ENCODE measurements at places on chromosomes 6 and 20. TPM values are rescaled to one million over a fixed set of nuclear protein-coding genes. Genes with fewer than 3 reads are reported as not detected.

The NKX2-2 gene
- 1.4 TPM for total RNA-seq

The CSE1L gene
- 161 TPM for total RNA-seq

The NRSN1 gene
- total RNA-seq: not detected

The ID1 gene
- total RNA-seq: 447 TPM

The TINAG gene
- not detected for total RNA-seq

The HLA-DQA2 gene
- total RNA-seq: not detected

The C6orf132 gene
- total RNA-seq: 24.4 TPM

The CGAS gene
- 2.8 TPM for total RNA-seq

The TSHZ2 gene
- total RNA-seq: 0.07 TPM

The ENPP1 gene
- total RNA-seq: 16.1 TPM

The CCDC170 gene
- total RNA-seq: 2.1 TPM

GRCh38 chr6:119303164-119303887 is 46.2 kb downstream of the MAN1A1 start:
- no peak overlapping the region for H3K27ac ChIP-seq
- DNase-seq: no peak
- peaks cover 41% of the 10 kb centered on the region for H3K36me3 ChIP-seq
- H3K4me1 ChIP-seq: no peaks in the 10 kb centered on the region
- H3K4me3 ChIP-seq: no peak overlapping the region
- no peaks in the 10 kb centered on the region for H3K27me3 ChIP-seq

GRCh38 chr6:82775361-82775760 is 290.3 kb downstream of the UBE3D start:
- H3K27me3 ChIP-seq: no peaks in the 10 kb centered on the region
- no peak overlapping the region for H3K27ac ChIP-seq
- no peak for DNase-seq
- H3K4me1 ChIP-seq: peaks cover 16% of the 10 kb centered on the region
- no peak overlapping the region for H3K4me3 ChIP-seq

DNA sequence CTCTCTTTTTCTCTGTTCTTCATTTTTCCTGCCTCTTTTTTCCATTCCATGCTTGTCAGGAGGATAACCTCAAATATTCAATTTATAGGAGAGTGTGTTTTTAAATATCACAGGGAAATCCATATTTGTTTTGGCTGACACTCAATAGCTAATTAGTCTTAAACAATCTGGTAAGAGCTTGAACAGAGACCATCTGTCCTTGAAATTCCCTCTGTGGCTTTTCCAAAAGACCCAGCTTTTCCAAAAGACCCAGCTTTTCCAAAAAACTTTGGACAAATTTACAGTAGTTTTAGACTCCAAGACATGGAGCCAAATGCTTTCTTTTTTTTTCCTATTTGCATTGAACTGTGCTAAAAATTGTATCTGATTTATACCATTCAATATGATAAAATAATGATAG is 127.4 kb upstream of the FAM83B start:
- no peaks in the 10 kb centered on the region for H3K27me3 ChIP-seq
- no peaks in the 10 kb centered on the region for H3K4me1 ChIP-seq
- no peaks in the 10 kb centered on the region for H3K36me3 ChIP-seq
- DNase-seq: no peak
- no peak overlapping the region for H3K4me3 ChIP-seq

GRCh38 chr20:1415667-1416468 is 23.0 kb upstream of the FKBP1A start:
- no peaks in the 10 kb centered on the region for H3K36me3 ChIP-seq
- no peak overlapping the region for H3K4me3 ChIP-seq
- no peaks in the 10 kb centered on the region for H3K4me1 ChIP-seq
- peak; percentile 55 for DNase-seq
- no peak overlapping the region for H3K27ac ChIP-seq

GRCh38 chr6:146433881-146434731 is 109.5 kb upstream of the RAB32 start:
- no peak overlapping the region for H3K27ac ChIP-seq
- H3K36me3 ChIP-seq: no peaks in the 10 kb centered on the region
- H3K27me3 ChIP-seq: peaks cover 29% of the 10 kb centered on the region
- peaks cover 9% of the 10 kb centered on the region for H3K4me1 ChIP-seq

GRCh38 chr20:36240076-36240475 is 3.8 kb downstream of the AAR2 start:
- peaks cover 59% of the 10 kb centered on the region for H3K36me3 ChIP-seq
- no peak for DNase-seq
- H3K4me1 ChIP-seq: peaks cover 7% of the 10 kb centered on the region
- H3K27ac ChIP-seq: no peak overlapping the region
- no peak overlapping the region for H3K4me3 ChIP-seq

DNA sequence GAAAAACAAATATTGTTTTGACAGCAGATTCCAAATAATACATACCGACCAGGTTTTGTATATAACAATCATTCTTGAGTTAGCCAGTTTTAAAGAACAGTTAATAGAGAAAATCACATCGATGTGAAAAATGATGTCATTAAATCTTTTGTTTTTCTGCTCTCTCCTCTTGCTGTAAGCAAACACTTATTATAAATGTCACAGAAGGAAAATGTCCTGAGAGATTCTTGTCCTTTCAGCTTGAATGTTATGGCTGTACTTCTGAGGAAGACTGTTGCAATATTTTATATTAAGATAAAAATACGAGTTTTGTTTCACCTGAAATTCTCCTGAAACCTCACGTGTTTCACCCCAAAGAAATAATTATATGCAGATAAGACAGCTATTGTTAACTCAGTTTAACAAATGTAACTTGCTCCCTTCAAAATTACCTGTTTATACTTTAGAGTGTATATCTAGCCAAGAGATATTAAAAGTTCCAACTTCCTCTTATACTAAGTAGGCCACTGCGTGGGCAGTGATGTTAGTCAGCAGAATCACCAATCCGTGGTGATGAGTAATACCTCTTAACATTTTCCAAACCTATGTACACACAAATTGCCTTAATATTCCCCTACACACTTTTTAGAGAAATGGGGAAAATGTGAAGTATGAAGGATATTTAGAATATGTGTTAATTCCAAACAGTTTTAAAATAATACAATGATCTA is 1111.4 kb upstream of the CITED2 start:
- H3K4me1 ChIP-seq: no peaks in the 10 kb centered on the region
- no peak overlapping the region for H3K4me3 ChIP-seq
- no peak for DNase-seq
- H3K36me3 ChIP-seq: no peaks in the 10 kb centered on the region
- H3K27me3 ChIP-seq: no peaks in the 10 kb centered on the region

- peaks cover 15% of the 10 kb centered on the region for H3K36me3 ChIP-seq
- DNase-seq: no peak
- H3K27me3 ChIP-seq: no peaks in the 10 kb centered on the region
- H3K27ac ChIP-seq: no peak overlapping the region
- no peak overlapping the region for H3K4me3 ChIP-seq
- H3K4me1 ChIP-seq: peaks cover 1% of the 10 kb centered on the region
Observed at GRCh38 chr20:50108556-50109235, 4.3 kb downstream of the UBE2V1 start.

DNA sequence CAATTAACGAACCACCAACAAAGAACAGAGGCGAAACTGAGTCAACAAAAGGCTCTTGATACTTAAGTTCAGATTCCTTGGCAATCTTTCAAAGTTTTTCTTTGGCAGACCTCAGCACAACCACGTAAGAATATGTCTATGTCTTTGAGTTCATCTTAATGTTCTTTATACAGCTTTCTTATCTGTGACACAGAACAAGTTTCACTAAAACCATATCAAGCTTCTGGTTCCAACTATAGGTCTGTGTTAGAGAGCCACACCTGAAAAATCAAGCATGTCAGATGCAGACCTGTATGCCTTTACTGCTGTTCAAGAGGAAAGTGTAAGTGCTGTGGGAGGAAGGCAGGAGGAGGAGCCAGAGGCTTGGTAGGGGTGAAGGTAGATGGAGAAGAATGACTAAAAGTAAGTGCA is 271.3 kb downstream of the KHDC1L start:
- no peaks in the 10 kb centered on the region for H3K27me3 ChIP-seq
- no peak overlapping the region for H3K4me3 ChIP-seq
- peaks cover 2% of the 10 kb centered on the region for H3K4me1 ChIP-seq
- no peak for DNase-seq

- no peak overlapping the region for H3K4me3 ChIP-seq
- DNase-seq: no peak
- H3K36me3 ChIP-seq: no peaks in the 10 kb centered on the region
- peaks cover 2% of the 10 kb centered on the region for H3K4me1 ChIP-seq
- peak overlapping the region; percentile 83 for H3K27ac ChIP-seq
Observed at GRCh38 chr6:14500809-14501208, 383.2 kb downstream of the CD83 start.

GRCh38 chr20:13744352-13744751 is 40.4 kb downstream of the ESF1 start:
- no peak overlapping the region for H3K4me3 ChIP-seq
- peaks cover 48% of the 10 kb centered on the region for H3K36me3 ChIP-seq
- H3K27ac ChIP-seq: no peak overlapping the region
- no peaks in the 10 kb centered on the region for H3K4me1 ChIP-seq

DNA sequence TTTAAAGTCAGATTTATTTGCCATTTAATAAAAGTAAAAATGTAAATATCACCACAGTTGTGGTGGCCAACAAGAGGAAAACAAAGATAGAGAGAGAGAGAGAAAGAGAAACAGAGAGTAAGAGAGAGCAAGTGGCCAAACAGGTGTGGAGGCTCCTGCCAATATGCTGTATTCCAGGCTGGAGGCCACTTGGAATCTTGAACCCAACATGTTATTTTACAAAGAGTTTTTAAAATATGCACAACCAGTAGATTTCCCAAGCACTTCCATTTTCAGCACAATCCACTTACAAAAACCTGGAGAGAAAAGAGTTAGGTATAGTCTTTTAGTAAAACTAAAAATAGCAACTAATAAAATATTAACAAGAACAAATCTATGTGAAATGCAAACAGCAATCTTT is 1323.1 kb upstream of the CITED2 start:
- no peak overlapping the region for H3K27ac ChIP-seq
- no peak for DNase-seq
- no peaks in the 10 kb centered on the region for H3K36me3 ChIP-seq

GRCh38 chr20:57309544-57310115 is 20.0 kb upstream of the SPO11 start:
- no peak overlapping the region for H3K27ac ChIP-seq
- DNase-seq: peak; percentile 19
- no peaks in the 10 kb centered on the region for H3K4me1 ChIP-seq
- no peak overlapping the region for H3K4me3 ChIP-seq
- peaks cover 15% of the 10 kb centered on the region for H3K27me3 ChIP-seq

- H3K4me1 ChIP-seq: peaks cover 11% of the 10 kb centered on the region
- H3K4me3 ChIP-seq: no peak overlapping the region
- H3K27ac ChIP-seq: peak overlapping the region; percentile 4
- H3K36me3 ChIP-seq: no peaks in the 10 kb centered on the region
- no peaks in the 10 kb centered on the region for H3K27me3 ChIP-seq
- DNase-seq: no peak
Observed at GRCh38 chr6:43393602-43394001, 24.2 kb upstream of the ZNF318 start.

DNA sequence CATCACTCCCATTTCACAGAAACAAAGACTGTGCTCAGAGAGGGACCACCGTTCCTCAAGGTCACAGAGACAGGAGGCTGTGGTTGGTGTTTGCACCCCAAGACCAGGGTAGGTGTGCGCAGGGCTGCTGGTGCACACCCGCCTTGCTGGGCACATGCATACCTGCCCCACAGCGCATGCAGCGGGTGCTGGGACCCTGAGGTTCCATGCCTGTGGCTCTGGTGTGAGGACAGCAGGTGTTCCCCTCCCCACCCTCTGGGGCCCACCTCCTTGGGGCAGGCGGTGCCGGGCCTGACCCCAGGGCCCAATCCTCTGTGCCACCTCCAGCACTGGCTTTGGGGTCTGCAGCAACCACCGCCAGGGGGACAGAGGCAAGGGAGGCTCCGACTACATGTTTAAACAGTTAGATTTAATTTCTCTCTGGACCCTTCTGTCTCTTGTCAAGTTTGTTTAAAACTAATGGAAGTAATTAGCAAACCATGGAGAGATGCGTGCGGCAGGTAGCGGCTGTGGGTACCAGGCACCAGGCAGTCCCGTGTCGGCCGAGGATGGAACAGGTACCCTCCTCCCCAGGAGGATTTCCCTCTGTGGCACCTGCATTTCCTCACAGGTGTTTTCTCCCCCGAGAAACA is 327.8 kb downstream of the TAF4 start:
- no peaks in the 10 kb centered on the region for H3K36me3 ChIP-seq
- H3K4me3 ChIP-seq: no peak overlapping the region
- H3K4me1 ChIP-seq: no peaks in the 10 kb centered on the region
- no peaks in the 10 kb centered on the region for H3K27me3 ChIP-seq
- DNase-seq: no peak

- DNase-seq: no peak
- peaks cover under 1% of the 10 kb centered on the region for H3K4me1 ChIP-seq
- no peak overlapping the region for H3K4me3 ChIP-seq
- H3K27ac ChIP-seq: no peak overlapping the region
Observed at GRCh38 chr20:37920270-37920669, 17.3 kb downstream of the VSTM2L start.

GRCh38 chr20:22617160-22617559 is 32.8 kb upstream of the FOXA2 start:
- H3K36me3 ChIP-seq: no peaks in the 10 kb centered on the region
- no peak overlapping the region for H3K27ac ChIP-seq
- peaks cover 17% of the 10 kb centered on the region for H3K4me1 ChIP-seq
- H3K4me3 ChIP-seq: no peak overlapping the region

- no peak overlapping the region for H3K4me3 ChIP-seq
- no peak overlapping the region for H3K27ac ChIP-seq
- H3K4me1 ChIP-seq: no peaks in the 10 kb centered on the region
- peak; percentile 72 for DNase-seq
- H3K27me3 ChIP-seq: no peaks in the 10 kb centered on the region
Observed at GRCh38 chr6:95866732-95867131, 149.0 kb upstream of the FUT9 start.

DNA sequence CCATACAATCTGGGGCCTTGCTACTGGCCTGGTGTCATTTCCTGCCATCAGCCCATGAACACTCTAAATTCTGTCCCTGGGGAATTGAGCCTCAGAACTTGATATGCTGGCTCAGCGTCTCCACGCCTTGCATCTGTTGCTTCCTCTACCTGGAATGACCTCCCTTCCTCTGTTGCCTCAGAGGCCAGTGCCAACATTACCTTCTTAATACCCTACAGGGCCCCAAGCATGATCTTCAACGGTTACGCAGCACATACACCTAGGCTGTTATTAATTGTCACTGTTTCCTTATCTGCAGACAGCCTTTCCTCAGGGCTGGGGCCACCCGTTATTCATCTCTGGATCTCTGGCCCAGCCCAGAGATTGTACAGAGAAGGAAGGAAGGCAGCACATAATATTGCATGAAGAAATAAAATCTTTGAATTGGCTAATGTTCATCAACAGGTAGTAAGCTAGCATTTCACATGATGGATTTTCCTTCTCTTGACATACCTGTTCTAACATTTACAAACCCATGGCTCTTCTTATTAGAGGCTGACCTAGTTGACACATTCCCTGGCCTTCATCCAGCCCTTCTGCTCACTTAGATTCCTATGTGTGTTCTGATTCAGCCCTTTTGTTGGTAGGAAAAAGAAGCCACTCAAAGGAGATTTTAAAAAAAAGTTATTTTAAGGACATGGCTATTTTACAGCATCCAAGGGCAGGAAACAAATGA is 8.4 kb upstream of the RNF182 start:
- H3K4me1 ChIP-seq: peaks cover 15% of the 10 kb centered on the region
- DNase-seq: no peak
- H3K4me3 ChIP-seq: no peak overlapping the region

- no peak overlapping the region for H3K27ac ChIP-seq
- no peaks in the 10 kb centered on the region for H3K36me3 ChIP-seq
- no peak overlapping the region for H3K4me3 ChIP-seq
- no peak for DNase-seq
Observed at GRCh38 chr6:72709431-72709830, 87.6 kb downstream of the KCNQ5 start.

GRCh38 chr20:8033151-8033841 is 13.7 kb upstream of the TMX4 start:
- no peak overlapping the region for H3K4me3 ChIP-seq
- DNase-seq: no peak
- no peak overlapping the region for H3K27ac ChIP-seq
- H3K4me1 ChIP-seq: no peaks in the 10 kb centered on the region
- no peaks in the 10 kb centered on the region for H3K36me3 ChIP-seq
- H3K27me3 ChIP-seq: peaks cover 7% of the 10 kb centered on the region
